ENCODE measurements at places on chromosomes 1 and 21.

GRCh38 chr21:36706951-36707762 lies 8.2 kb downstream of the SIM2 start:
- no peak for DNase-seq

DNA sequence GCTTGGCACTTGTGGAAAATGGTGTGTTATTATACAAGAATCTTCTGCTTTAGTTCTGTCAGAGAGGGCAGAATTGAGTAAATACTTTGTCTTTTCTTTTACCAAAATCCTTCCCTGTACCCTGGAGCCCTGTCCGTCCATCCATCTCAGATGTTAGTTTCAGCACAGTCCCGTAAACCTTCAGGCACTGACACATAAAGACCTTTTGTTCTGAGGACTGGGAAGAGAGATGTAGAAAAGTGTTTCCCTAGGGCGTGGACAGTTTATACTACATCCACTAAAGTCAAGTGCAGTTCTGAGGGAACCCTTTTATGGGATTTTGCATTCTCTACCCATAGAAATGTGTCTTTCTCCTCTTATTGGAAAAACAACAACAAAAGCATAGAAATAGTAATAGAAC lies 162.4 kb downstream of the PDE4B start:
- no peak for DNase-seq

GRCh38 chr21:15031790-15032357 lies 32.9 kb downstream of the NRIP1 start:
- no peak for DNase-seq

- DNase-seq = no peak
Observed at GRCh38 chr1:56322211-56322610, 257.2 kb downstream of the PLPP3 start.

DNA sequence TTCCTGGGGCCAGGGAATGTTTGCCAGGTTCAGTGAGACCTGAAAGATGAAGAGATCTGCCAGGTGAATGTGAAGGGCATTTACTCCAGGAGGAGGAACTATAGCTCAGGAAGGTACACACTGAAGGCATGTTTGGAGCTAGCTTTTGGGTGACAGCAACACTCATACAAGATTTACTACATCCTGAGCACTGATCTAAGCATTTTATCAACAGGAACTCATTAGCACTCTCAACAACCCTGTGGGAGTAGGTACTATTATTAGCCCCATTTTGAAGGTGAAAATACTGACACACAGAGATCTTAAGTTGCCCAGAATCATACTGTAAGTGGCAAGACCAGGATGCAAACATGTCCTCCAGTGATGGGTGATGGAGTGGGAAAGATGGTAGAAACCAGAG lies 6.7 kb downstream of the GADD45A start:
- DNase-seq = no peak

GRCh38 chr1:59350521-59350920 lies 53.6 kb downstream of the FGGY start:
- DNase-seq = no peak

DNA sequence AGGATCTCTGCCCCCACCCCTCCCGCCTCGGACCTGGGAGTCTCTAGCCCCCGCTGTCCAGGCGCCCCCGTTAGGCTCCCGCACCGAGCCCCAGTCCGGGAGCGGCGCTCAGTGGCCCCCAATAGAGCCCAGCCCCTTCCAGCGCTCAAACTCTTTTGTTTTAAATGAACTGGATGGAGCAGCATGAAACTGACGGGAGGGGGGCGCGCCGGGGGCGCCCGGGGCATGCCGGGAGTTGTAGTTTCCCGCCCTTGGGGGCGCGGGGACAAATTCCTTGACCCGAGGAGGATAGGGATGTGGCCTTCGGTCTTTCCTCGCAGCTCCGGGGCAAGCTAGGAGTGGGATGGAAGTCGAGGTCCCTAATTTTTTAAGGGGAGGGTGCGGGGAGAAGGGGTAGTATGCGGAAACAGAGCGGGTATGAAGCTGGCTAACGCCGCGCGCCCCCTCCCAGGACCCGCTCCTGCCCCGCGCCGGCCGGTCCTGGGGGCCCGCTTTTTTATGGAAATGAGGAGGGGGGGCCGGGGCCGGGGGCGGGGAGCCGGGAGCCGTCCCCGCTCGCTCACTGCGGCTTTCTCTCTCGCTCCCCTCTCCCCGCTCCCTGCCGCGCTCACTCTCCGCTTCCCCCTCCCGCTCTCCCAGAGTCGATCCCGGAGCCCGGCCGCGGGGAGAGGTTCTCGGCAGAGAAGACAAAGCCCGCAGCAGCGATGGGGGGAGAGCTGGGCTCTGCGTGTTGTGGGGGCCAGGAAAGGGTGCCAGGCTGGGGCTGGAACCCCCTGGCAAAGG lies at the start of gene MEX3A:
Gene MEX3A, minus strand, starts transcription at position 157 of the 783 bp plus-strand sequence. CDS start 467 bp downstream, outside the sequence.
- peak; percentile 67 for DNase-seq

GRCh38 chr1:40313329-40313957 lies 3.6 kb downstream of the COL9A2 start:
- DNase-seq = no peak

DNA sequence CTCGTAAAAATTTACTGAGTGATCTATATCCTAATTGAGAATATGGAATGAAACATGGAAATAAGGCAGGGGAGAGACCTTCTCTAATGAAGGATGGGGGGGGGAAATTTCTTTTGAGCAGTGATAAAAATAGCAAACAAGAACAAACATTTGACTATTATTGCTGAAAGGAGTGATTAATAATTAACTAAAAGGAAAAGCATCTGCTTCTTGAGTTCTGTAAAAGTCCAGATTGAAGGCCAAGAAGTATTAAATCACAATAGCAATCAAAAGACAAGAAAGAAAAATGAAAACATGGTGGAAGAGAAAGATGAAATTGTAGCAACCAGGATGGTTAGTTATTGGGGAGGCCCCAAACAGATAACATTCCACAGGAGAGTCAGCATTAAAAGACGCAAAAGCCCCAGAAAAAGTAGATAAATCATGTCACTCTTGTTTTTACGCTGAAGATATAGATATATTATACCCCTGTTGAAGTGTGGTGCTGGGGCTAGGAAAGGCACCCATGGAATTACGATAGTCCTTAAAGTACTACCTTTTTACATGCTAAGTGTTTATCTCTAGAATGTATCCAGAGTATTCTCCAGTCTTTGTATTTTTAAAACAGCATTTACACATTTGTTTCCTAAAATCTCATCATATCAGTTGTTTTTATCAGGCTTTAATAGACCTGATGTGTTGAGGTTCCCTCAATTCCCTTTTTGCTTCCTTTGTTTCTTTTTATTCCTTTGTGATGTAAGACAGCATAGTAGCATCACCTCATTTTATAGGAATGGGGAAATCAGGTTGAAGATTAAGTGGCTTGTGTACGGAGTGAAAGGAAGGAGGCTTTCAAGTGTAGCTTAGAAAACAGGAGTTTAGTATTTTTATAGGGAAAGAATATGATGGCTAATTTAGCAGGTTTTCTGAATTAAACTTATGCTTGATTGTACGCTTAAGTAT lies 28.9 kb downstream of the DISP1 start:
- no peak for DNase-seq

DNA sequence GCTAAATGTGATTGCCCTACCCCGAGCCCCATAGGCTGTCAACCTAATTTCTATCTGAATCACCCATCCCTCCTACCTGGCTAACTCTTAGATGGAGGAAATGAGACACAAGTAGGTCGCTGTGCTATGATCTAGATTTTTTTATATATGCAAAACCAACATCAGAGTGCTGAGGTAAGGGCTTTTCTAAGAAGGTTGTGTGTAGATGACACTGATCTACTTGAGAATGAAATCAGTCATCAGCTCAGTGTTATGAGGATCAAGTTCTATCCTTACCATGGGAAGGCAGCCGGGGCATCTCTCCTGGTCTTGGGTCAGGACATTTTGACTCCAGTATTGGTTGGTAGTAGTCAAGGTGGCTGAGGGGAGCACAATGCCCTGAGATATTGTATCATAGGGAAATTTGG lies 23.6 kb downstream of the SLAMF1 start:
- no peak for DNase-seq

- no peak for DNase-seq
Observed at GRCh38 chr21:40641042-40641441, 205.9 kb downstream of the DSCAM start.

DNA sequence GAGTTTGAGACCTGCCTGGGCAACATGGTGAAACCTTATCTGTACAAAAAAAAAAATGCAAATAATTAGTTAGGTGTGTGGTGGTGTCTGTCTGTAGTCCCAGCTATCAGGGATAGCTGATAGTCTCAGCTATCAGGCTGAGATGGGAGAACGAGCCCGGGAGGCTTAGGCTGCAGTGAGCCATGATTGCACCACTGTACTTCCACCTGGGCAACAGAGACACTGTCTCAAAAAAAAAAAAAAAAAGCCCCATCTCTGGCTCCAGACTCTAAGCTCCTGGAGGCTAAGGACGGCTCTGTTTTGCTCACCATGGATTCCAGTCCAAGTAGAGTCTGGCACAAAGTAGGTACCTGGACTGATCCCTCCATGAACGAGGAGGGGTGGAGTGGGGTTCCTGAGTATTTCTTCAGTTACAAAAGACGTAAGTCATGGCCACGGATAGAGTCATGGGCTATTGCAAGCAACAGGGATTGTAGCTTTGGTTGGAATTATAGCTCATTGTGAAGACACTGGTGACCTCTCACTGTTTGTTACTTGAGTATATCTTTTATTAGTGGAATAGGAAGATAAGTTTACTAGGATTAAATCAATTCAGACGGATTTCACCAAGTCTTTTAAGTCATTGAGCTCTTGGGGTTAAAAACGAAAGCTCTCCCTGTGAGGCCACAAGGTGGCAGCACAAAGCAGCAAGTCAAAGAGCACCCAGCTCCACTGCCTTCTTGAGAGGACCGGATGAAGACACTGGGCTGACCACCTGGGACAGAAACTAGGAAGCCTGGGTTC lies 35.6 kb upstream of the TMEM61 start:
- DNase-seq = peak; percentile 62

DNA sequence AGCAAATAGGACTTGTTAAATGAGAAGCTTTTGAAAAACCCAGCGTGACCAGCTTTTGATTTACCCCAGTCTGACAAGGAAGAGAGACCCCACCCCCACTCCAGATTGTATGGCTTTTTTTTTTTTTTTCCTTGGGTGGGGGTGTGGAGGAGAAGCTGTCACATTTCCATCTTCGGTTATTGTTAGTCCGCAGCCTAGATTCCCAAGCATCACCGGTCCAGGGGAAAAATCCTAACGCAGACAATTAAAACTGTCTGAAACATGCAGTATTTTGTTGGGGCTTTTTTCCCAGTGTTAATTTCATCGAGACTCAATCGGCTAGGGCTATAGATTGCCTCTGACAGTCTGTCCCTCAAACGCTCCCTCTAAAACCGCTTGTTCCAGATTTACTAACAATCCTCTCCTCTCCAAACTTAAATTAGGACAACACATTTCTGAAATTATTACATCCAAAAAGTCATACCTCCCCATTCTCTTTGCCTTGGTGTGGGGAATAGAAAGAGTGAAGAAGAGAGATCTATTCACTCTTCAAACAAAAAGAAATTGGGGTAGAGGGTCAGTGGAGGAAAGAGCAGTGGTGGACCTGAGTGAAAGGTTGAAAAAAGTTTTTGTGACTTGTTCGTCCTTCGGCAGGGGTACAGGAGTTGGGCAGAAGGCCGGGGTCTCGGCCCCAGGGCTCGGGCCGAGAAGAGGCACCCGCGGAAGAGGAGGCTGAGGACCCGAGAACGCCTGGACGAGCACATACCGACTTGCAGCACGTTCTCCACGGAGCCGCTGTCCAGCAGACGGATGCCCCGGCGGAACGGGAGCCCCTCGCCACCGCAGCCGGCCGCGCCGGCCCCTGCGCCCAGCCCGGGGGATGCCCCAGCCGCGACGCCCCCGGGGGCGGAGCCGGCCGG lies 1.1 kb downstream of the ZSWIM5 start:
- no peak for DNase-seq

GRCh38 chr1:208803011-208803811 lies 559.0 kb upstream of the PLXNA2 start:
- DNase-seq = no peak

GRCh38 chr1:207844371-207844770 lies 66.6 kb downstream of the CD34 start:
- DNase-seq = no peak

- DNase-seq = no peak
Observed at GRCh38 chr1:230179249-230179648, 112.2 kb downstream of the GALNT2 start.

DNA sequence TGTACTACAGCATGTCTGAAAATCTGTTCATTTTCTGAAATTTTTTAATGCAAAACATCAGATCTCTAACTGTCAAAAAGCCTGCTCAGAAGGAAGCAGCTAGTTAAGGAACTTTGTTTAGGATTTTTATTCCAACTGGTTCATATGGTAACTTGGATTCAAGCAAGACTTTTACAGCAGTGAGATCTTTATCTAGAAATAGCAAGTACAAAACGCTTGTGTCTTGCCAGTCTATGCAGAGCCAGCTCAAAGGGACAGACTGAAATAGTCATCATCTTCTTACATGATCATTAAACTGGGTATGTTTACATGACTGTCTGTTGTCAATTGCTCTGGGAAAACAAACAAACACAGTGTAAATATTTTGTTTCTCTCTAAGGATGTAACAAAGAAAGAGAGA lies 37.6 kb downstream of the DDAH1 start:
- DNase-seq = no peak

DNA sequence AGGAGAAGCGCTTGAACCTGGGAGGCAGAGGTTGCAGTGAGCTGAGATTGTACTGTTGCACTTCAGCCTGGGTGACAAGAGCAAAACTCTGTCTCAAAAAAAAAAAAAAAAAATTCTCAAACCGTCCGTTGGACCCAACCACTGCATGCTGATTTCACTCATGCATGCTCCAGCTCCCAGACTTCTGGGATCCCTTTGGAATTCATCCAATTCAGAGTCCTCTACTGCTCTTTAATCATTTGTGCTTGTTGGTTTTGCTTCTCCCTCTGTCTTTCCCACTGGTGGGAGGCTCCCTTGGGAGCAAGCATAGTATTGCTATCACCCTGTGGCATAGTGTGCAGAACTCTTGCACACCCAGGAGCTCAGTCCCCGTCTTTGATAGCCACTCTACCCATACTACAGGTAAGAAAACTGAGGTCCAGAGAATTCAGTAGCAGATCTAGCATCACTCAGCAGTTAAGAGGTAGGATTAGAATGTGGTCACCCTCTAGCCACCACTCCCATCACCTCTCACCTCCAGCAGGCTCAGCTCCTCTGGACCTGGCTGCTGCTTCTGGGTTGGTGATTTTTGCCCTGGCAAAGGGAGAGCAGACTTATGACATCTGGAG lies 3.1 kb upstream of the LMNA start:
- DNase-seq = no peak

GRCh38 chr1:187244623-187245022 lies 415.9 kb downstream of the PLA2G4A start:
- DNase-seq = no peak
